HFFc6 (cell line): ENCODE measurements at places on chromosomes 6 and 20. TPM values are rescaled to one million over a fixed set of nuclear protein-coding genes. Genes with fewer than 3 reads are reported as not detected.

GRCh38 chr6:44234101-44235025, 11.0 kb downstream of the SLC29A1 start:
- no peak overlapping the region for H3K4me3 ChIP-seq
- no peaks in the 10 kb centered on the region for H3K36me3 ChIP-seq
- H3K4me1 ChIP-seq, result peaks cover 57% of the 10 kb centered on the region
- peak; percentile 75 for DNase-seq

DNA sequence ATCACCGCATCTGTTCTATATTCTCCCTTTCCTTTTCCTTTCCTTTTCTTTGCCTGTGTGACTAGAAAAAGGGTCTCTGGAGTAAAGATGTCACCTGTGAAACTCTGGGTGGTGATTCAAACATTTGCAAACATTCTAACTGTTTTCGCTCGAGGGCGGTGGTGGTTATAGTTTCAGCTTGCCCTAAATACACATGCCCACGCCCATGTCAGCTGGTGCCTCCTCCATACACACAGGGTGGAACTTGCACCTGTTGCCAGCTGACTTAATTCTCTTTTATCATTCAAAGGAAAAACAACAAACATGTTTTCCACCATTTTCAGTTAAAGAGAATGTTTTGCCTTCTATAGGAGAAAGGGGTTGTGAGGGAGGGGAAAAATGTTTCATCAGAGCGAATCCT, 381.9 kb upstream of the ARID1B start:
- H3K36me3 ChIP-seq, result no peaks in the 10 kb centered on the region
- peaks cover 8% of the 10 kb centered on the region for H3K4me1 ChIP-seq
- no peak for DNase-seq
- H3K27me3 ChIP-seq, result peaks cover 11% of the 10 kb centered on the region

DNA sequence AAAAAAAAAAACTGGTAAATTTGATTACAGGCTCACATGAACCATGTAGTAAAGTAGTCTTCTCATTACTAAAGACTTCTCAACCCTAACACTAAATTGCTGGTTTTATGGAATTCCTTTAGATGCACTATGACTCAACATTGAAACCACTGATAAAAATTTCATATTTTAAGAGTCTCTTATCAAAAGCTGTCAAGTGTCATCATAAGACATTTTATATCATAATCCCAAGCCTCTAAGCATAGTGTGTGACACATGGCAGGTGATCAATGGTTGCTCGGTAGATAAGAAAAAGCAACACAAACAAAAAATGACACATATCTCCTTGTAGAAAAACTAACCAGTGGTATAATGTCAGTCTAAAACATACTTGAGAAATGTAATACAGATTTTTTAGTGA, 258.4 kb downstream of the RNGTT start:
- H3K36me3 ChIP-seq, result peaks cover 5% of the 10 kb centered on the region
- peak; percentile 1 for DNase-seq
- H3K4me3 ChIP-seq, result no peak overlapping the region

GRCh38 chr6:35310265-35310831, 12.7 kb downstream of the DEF6 start:
- no peak for DNase-seq
- H3K4me1 ChIP-seq, result peaks cover 5% of the 10 kb centered on the region; the same call in 1 of the 2 replicates
- H3K27me3 ChIP-seq, result peaks cover 1% of the 10 kb centered on the region; the same call in 1 of the 2 replicates
- no peak overlapping the region for H3K27ac ChIP-seq
- no peak overlapping the region for H3K4me3 ChIP-seq

Gene TSPYL1
- total RNA-seq, result 106 and 129 TPM in 2 replicates

Gene CTAGE9
- not detected in 3 replicates for total RNA-seq

DNA sequence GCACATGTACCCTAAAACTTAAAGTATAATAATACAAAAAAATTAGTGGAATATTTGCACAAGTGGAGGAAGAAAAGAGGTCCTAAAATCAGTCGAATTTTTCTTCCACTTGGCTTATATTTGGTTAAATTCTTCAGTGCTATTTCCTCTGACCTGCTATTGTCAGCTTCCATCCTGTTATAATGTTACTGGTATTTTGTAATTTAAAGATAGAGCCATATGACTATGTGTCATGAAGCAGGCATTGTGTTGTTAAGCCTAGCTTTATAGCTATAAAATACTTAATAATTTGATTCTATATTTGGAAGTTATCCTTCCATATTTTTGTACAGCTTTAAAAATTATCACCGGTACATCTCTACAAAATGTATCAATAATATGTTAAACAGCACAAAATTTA, 455.9 kb upstream of the MARCKS start:
- peaks cover 5% of the 10 kb centered on the region; the same call in 1 of the 2 replicates for H3K36me3 ChIP-seq
- no peaks in the 10 kb centered on the region for H3K27me3 ChIP-seq
- no peak overlapping the region for H3K4me3 ChIP-seq
- H3K4me1 ChIP-seq, result peaks cover 24% of the 10 kb centered on the region

Gene ARMC2
- total RNA-seq, result 1.3 to 2.6 TPM (median 2.5 TPM) in 3 replicates

DNA sequence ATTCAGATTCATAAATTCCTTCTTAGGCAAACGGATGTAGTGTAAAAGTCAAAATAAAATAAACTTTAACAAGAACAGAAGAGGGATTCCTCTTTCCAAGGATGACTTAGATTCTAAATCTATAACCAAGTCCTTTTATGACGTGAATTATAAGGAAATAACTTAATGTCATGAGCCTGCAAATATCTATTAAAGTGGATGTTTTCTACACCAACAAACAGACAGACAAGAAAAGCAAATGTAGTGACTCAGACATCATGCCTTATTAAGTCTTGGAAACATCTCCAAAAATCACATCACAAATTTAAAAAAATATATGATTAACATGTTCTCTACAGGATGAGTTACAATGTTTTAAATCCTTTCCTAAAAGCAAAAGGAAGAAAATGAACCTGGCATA, 397.1 kb downstream of the ESR1 start:
- H3K36me3 ChIP-seq, result peaks cover 31% of the 10 kb centered on the region
- no peak overlapping the region for H3K4me3 ChIP-seq
- H3K27ac ChIP-seq, result no peak overlapping the region
- no peaks in the 10 kb centered on the region for H3K27me3 ChIP-seq
- H3K4me1 ChIP-seq, result peaks cover 5% of the 10 kb centered on the region; the same call in 1 of the 2 replicates

Gene POM121L2
- not detected in 3 replicates for total RNA-seq

DNA sequence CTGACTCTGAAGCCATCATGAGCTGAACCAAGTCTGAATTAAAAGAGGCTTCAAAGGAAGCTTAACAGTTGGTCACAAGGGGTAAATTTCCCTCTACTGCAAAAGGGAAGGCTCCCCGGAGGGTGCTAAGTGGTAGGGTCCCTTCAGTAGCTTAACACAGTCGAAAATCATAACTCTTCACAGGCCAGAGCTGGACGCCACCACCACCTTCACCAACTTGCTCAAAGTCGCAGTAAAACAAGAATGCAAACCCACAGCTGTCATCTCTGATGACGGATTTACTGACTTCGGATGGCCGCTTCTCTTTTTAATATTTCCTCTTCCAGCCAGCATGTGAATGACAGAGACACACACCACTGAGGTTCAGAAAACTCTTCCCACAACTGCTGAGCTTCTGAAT, 144.7 kb upstream of the FBXL4 start:
- no peaks in the 10 kb centered on the region for H3K36me3 ChIP-seq
- H3K27me3 ChIP-seq, result peaks cover 12% of the 10 kb centered on the region; the same call in 1 of the 2 replicates
- no peak for DNase-seq
- no peak overlapping the region for H3K27ac ChIP-seq
- H3K4me1 ChIP-seq, result no peaks in the 10 kb centered on the region

DNA sequence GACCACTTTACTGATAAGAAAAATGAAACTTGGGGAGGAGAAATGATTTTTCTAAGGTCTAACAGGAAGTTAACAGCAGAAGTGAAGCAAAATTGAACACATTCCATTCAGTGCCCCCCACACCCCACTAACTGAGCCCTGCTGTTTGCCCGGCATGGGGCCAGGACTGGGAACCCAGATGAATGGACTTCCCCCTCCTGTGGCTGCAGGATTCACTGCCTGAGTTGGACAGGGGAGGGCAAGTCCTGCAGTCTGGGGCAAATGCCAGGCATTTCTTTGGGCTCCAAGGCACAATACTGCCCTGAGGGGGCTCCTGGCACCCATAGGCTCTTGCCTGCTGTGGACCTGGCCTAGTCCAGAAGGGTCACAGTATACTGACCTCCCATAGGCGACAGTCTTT, 28.3 kb downstream of the FYN start:
- H3K36me3 ChIP-seq, result no peaks in the 10 kb centered on the region
- no peak overlapping the region for H3K27ac ChIP-seq
- peaks cover 37% of the 10 kb centered on the region for H3K4me1 ChIP-seq
- no peak overlapping the region for H3K4me3 ChIP-seq
- H3K27me3 ChIP-seq, result no peaks in the 10 kb centered on the region
- no peak for DNase-seq

DNA sequence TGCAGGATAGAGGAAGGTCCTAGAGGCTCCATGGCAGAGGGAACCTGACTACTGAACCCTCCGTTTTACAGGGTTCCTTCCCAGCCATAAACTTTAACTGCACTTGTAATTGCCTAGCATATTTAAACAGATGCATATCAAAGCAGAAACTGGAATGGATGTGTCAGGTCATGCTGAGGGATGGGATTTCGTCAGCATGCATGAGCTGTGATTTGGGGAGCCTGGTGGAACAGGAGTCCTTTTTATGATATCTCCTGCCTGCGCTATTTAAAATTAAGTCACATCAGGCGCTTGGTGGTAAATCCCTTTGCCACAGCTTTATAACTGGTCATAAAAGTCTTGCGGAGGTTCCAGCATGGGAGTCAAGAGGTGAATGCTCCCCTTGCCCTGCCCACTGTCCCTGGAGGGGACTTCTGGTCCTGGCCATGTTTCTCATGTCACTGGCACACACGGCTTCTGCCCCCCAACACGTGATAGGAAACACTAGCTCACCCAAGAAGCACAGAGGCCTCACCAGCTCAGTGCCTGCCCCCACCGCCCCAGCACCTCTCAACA, 26.0 kb upstream of the PCMTD2 start:
- no peak overlapping the region for H3K27ac ChIP-seq
- H3K4me1 ChIP-seq, result peaks cover 8% of the 10 kb centered on the region
- no peak for DNase-seq
- H3K27me3 ChIP-seq, result peaks cover 12% of the 10 kb centered on the region

- no peak for DNase-seq
- H3K4me1 ChIP-seq, result peaks cover 80% of the 10 kb centered on the region
- H3K4me3 ChIP-seq, result no peak overlapping the region
- no peak overlapping the region; the same call in 1 of the 2 replicates for H3K27ac ChIP-seq
- H3K36me3 ChIP-seq, result peaks cover 30% of the 10 kb centered on the region
- peaks cover 11% of the 10 kb centered on the region for H3K27me3 ChIP-seq
Measured at GRCh38 chr6:169210611-169211010, 43.0 kb downstream of the THBS2 start.

GRCh38 chr20:58867211-58867610, 14.7 kb downstream of the GNAS start:
- H3K4me1 ChIP-seq, result no peaks in the 10 kb centered on the region; the same call in 1 of the 2 replicates
- no peaks in the 10 kb centered on the region for H3K36me3 ChIP-seq

Gene MRPL14
- 56.6 to 72.2 TPM (median 65.6 TPM) in 3 replicates for total RNA-seq

GRCh38 chr20:40416274-40416673, 272.8 kb downstream of the MAFB start:
- no peak overlapping the region for H3K4me3 ChIP-seq
- no peak overlapping the region for H3K27ac ChIP-seq

Gene CDH4
- total RNA-seq, result 5.0 to 11.3 TPM (median 5.7 TPM) in 3 replicates

Gene IL17A
- total RNA-seq, result not detected in 3 replicates

- DNase-seq, result no peak
- no peak overlapping the region for H3K27ac ChIP-seq
- H3K4me3 ChIP-seq, result no peak overlapping the region
- no peaks in the 10 kb centered on the region for H3K4me1 ChIP-seq
- H3K27me3 ChIP-seq, result no peaks in the 10 kb centered on the region
Measured at GRCh38 chr6:119881416-119881815, 531.9 kb upstream of the MAN1A1 start.

Gene TBC1D7
- total RNA-seq, result 11.5 to 14.2 TPM (median 12.3 TPM) in 3 replicates
